Tibial nerve (tissue), 4 donors: ENCODE measurements at places on chromosomes 3 and 15. TPM values are rescaled to one million over a fixed set of nuclear protein-coding genes. Genes with fewer than 3 reads are reported as not detected.

Gene UNC13C
- 0.30 TPM for total RNA-seq

Gene PLCH1
- 1.9 TPM for total RNA-seq

Gene TMEM44
- 14.9 TPM for total RNA-seq

Gene ROPN1B
- total RNA-seq = 6.9 TPM

Gene GOLGA8Q
- 3.9 TPM for total RNA-seq

Gene CLDN16
- total RNA-seq = not detected

Gene ALDH1L1
- total RNA-seq = 36.8 TPM

Gene C2CD4B
- 1.8 TPM for total RNA-seq

Gene CMTM6
- 69.3 TPM for total RNA-seq

Gene SAMMSON
- 2.1 TPM for total RNA-seq

- H3K36me3 ChIP-seq = peaks cover 4% of the 10 kb centered on the region
- DNase-seq = peak; percentile 59
- H3K27me3 ChIP-seq = no peaks in the 10 kb centered on the region
- peaks cover 20% of the 10 kb centered on the region for H3K4me1 ChIP-seq
Measured at GRCh38 chr15:78023865-78024518, 53.5 kb downstream of the TBC1D2B start.

- H3K27ac ChIP-seq = no peak overlapping the region
- DNase-seq = no peak
- no peaks in the 10 kb centered on the region for H3K27me3 ChIP-seq
- no peaks in the 10 kb centered on the region for H3K36me3 ChIP-seq
Measured at GRCh38 chr3:52023860-52024764, 28.4 kb upstream of the RPL29 start.

GRCh38 chr3:133570937-133571320 is 2.6 kb upstream of the CDV3 start:
- H3K4me1 ChIP-seq = peaks cover 21% of the 10 kb centered on the region
- no peaks in the 10 kb centered on the region for H3K27me3 ChIP-seq
- DNase-seq = no peak
- no peaks in the 10 kb centered on the region for H3K36me3 ChIP-seq
- no peak overlapping the region for H3K4me3 ChIP-seq

DNA sequence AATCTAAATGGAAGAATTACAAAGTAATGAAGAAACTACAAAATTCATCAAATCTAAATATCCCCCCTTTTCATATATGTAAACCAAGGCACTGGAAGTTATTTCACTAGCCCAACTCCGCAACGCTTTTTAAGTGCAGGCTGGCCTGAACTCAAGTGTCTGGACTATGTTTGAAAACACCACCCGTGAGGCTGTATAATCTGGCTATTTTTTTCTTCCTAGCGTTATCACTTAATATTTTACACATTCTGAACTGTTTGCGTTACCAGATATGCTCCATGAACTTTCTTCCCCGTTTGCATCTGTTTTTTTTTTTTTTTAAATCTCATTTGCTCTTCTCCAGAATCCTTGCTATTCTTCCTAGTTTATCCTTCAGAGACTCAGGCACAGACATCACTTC is 619.5 kb upstream of the CBLB start:
- H3K4me1 ChIP-seq = no peaks in the 10 kb centered on the region
- H3K36me3 ChIP-seq = no peaks in the 10 kb centered on the region
- no peaks in the 10 kb centered on the region for H3K27me3 ChIP-seq
- H3K27ac ChIP-seq = no peak overlapping the region
- no peak for DNase-seq
- H3K4me3 ChIP-seq = no peak overlapping the region

- H3K36me3 ChIP-seq = no peaks in the 10 kb centered on the region
- H3K4me3 ChIP-seq = peak within 1 kb of the TSS; percentile 48
- no peaks in the 10 kb centered on the region for H3K4me1 ChIP-seq
- no peaks in the 10 kb centered on the region for H3K27me3 ChIP-seq
- H3K27ac ChIP-seq = peak within 1 kb of the TSS; percentile 21
Measured at GRCh38 chr3:50345586-50346234, at the start of gene ZMYND10. TSS of gene ZMYND10 (minus strand) at chr3:50345732. CDS start at chr3:50345579, 153 bp downstream.

DNA sequence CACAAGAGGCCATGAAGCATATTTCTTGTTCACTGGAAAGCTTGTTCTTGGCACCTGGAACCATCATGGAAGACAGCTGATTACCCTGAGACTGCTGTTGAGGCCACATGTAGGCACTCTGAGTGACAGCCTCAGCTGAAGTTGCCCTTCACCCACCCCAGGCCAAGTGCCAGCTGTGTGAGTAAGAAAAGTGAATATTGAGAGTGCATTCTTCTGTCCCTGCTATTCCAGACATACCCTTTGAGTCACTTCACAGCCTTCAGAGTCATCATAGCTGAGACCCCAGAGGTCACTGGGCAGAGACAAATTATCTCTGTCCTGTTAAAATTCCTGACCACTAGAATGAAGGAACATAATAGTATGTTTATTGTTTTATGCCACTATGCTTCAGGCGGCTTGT is 79.6 kb downstream of the NFKBIZ start:
- no peaks in the 10 kb centered on the region for H3K36me3 ChIP-seq
- no peaks in the 10 kb centered on the region for H3K4me1 ChIP-seq
- DNase-seq = no peak
- no peak overlapping the region for H3K27ac ChIP-seq
- H3K4me3 ChIP-seq = no peak overlapping the region
- no peaks in the 10 kb centered on the region for H3K27me3 ChIP-seq

DNA sequence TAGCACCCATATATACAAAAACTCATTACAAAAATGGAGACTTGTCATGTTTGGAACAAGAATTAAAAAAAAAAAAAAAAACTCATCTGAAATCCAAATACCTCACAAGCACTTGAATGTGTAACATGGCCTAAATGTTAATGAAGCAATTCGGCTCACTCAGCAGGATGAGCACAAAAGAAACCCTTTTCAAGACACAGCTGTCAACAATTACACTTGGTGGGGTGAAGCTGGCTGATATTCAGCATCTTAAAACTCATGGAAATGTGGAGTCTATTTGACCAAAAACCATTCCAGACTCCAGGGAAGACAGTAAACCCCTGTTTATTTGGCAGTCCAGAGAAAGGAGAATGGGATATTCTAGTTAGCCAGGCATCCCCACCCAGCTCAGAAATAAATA is 205.4 kb upstream of the TSC22D2 start:
- no peaks in the 10 kb centered on the region for H3K36me3 ChIP-seq
- H3K4me1 ChIP-seq = no peaks in the 10 kb centered on the region
- DNase-seq = no peak
- H3K27ac ChIP-seq = no peak overlapping the region
- no peaks in the 10 kb centered on the region for H3K27me3 ChIP-seq

DNA sequence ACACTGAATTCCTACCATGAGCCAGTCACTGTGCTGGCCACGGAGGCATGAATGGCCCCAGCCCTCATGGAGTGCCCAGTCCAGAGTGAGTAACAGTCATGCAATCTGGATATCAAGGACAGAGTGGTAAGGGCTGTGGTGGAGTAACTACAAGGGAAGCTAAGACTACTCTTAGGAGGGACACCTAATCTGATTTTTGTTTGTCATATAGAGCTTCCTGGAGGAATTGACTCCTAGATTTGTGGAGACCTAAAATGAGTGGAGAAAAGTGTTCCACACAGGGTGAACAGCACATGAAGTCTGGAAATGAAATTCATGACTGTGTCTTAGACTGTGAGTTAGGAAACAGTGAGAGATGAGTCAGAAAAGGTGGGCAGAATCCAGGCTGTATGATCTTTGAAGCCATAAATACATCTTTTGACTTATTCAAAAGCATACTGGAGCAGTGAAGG is 219.9 kb downstream of the NFKBIZ start:
- no peaks in the 10 kb centered on the region for H3K4me1 ChIP-seq
- no peak overlapping the region for H3K4me3 ChIP-seq
- no peak overlapping the region for H3K27ac ChIP-seq
- no peaks in the 10 kb centered on the region for H3K36me3 ChIP-seq
- DNase-seq = no peak

DNA sequence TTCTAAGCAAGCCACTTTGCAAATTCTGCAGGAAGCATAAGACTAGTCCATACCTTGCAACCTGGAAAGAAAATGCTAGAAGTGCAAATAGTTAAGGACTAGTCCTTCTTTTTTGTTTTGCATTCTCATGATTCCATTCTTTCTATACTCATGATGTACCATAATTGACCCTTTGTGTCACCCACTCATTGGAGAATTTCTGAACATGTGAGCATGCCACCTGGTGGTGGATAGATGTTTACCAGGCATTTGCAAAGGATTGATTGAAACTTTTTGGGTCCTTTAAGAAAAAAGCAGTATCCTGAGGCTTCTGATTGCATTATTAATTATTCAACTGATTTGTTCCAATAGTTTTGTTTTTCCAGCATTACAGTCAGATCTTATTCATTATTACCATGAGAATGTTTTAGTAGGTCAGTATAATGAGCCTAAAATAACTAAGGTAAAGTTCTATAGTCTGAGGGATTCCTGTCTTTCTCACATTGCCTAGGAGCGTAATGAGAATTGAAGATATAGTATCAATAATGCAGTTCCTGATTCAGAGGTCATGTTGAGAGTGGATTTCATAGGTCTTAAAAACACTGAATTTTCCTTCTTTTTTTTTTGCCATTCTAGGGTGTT is 20.2 kb upstream of the DIPK2A start:
- no peak overlapping the region for H3K27ac ChIP-seq
- peak; percentile 41 for DNase-seq
- no peak overlapping the region for H3K4me3 ChIP-seq
- H3K36me3 ChIP-seq = no peaks in the 10 kb centered on the region
- no peaks in the 10 kb centered on the region for H3K4me1 ChIP-seq
- H3K27me3 ChIP-seq = no peaks in the 10 kb centered on the region
